ENCODE measurements at places on chromosomes 6 and 20. TPM values are rescaled to one million over a fixed set of nuclear protein-coding genes. Genes with fewer than 3 reads are reported as not detected.

IL17A gene
- polyA plus RNA-seq = not detected

RNF182 gene
- polyA plus RNA-seq = 0.34 TPM

CALHM4 gene
- polyA plus RNA-seq = not detected

KHDC1 gene
- polyA plus RNA-seq = 1.9 TPM

NKAIN4 gene
- 0.14 TPM for polyA plus RNA-seq

RWDD2A gene
- 6.2 TPM for polyA plus RNA-seq

DYNLRB1 gene
- polyA plus RNA-seq = 178 TPM

ENPP1 gene
- polyA plus RNA-seq = 5.6 TPM

IPCEF1 gene
- 0.53 TPM for polyA plus RNA-seq

TCP11 gene
- not detected for polyA plus RNA-seq

KIF25 gene
- polyA plus RNA-seq = 0.23 TPM

HLA-DMB gene
- polyA plus RNA-seq = 6.2 TPM

ITPA gene
- 90.4 TPM for polyA plus RNA-seq

RAET1E gene
- polyA plus RNA-seq = not detected

SLC35D3 gene
- polyA plus RNA-seq = 5.9 TPM

UST gene
- 4.3 TPM for polyA plus RNA-seq

RAET1G gene
- polyA plus RNA-seq = 0.30 TPM

HRH3 gene
- 0.04 TPM for polyA plus RNA-seq

GNAS-AS1 gene
- 0.68 TPM for polyA plus RNA-seq

Measured in pancreas (tissue), 10 donors.